ENCODE measurements at places on chromosomes 16 and 17.

DNA sequence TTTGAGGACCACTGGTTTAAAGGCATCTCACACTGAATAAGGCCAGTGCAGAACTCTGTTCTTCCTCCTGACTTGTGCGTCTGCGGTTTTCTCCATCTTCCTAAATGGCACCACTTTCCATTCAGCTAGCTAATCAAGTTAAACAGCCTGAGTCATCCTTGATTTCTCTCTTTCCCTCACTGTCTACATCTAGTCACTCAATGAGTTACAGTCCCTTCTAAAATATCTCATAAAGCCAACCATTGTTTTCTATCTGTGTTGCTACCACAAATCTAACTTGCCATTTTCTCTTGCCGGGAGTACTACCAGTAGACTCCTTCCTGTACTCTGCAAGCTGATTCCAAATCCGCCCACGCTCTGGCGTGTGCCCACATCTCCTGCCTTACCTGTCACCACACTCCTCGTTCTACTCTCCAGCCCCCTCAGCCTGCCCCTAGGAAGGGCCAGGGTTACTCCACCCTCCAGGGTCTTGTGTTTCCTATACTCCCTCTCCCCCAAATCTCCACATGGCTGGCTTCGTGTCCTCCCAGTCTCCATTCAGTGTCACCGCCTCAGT is 324.5 kb downstream of the SNX29 start:
- no peak for DNase-seq

GRCh38 chr17:45234641-45235415 is 13.1 kb downstream of the FMNL1 start:
- peak; percentile 63 for DNase-seq

GRCh38 chr17:64377769-64378282 is 12.8 kb downstream of the PECAM1 start:
- no peak for DNase-seq

GRCh38 chr17:28335959-28336871 is 654 bp downstream of the TNFAIP1 start:
- DNase-seq: peak; percentile 50
